Parietal lobe (tissue), 2 donors: ENCODE measurements at places on chromosomes 7 and 10. TPM values are rescaled to one million over a fixed set of nuclear protein-coding genes. Genes with fewer than 3 reads are reported as not detected.

The MMP21 gene
- total RNA-seq, result 0.31 TPM

The INMT gene
- not detected for total RNA-seq

The WDR86 gene
- 121 TPM for total RNA-seq

The RARRES2 gene
- total RNA-seq, result 5.0 TPM

The NPFFR1 gene
- total RNA-seq, result 1.3 TPM

The CPN1 gene
- total RNA-seq, result not detected

The IGF2BP3 gene
- total RNA-seq, result 61.0 TPM
